ENCODE measurements at places on chromosomes 12 and 14. TPM values are rescaled to one million over a fixed set of nuclear protein-coding genes. Genes with fewer than 3 reads are reported as not detected.

Gene PLXNC1
- total RNA-seq: under 0.01 TPM

Gene CHGA
- total RNA-seq: not detected

Gene HVCN1
- 0.53 TPM for total RNA-seq

Gene CISTR
- total RNA-seq: not detected

Gene LRP1-AS
- total RNA-seq: not detected

Gene CLEC4C
- total RNA-seq: not detected

Gene ADAMTS20
- total RNA-seq: not detected

Gene RD3L
- total RNA-seq: not detected

Data from bronchial epithelial cell (primary cell).